ENCODE measurements at places on chromosomes 3 and 15.

DNA sequence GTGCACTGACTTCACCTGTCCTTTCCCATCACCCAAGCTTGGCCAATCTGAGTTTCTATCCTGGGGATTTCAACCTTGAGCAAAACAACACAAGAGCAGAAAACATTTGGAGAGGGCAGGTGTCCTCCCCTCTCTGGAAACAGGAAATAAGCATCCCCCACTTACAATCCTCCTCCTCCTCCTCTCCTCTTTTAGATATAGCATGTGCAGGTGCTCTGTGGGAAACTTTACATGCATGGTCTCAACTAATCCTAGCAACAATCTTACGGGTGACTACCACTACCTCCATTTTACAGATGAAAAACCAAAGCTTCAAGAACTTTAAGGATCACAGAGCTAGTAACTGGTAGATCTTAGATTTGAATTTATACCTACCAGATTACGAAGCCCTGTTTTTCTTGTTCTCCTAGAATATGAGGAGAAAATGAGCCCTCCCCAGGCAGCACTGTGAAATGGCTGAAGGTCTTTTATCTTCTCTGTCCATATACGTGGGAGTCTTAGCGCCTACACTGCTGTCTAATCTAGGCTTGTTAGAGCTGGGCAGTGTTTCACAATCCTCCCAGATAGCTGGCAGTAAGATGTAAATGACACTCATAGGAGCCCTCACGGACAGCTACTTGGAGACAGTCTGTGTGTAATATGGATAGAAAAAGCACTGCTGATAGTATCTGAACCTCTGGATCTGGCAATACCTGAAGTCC is 301.2 kb upstream of the PROK2 start:
- no peak for DNase-seq

DNA sequence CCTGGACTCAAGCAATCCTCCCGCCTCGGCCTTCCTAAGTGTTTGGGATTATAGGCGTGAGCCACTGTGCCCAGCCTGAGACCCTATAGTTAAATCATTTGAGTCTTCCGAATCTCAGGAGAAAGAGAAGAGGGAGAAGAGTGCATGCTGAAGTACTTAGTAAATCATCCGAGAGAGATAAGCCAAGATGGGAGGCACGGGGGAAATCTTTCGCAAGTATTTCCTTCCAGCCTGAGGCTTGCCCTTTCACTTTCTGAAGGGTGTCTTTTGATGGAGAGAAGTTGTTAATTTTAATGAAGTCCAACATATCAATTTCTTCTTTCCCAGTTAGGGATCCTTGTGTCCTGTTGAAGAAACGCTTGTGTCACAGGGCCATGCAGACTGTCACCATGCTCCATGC is 97.1 kb upstream of the SLC6A6 start:
- no peak for DNase-seq

DNA sequence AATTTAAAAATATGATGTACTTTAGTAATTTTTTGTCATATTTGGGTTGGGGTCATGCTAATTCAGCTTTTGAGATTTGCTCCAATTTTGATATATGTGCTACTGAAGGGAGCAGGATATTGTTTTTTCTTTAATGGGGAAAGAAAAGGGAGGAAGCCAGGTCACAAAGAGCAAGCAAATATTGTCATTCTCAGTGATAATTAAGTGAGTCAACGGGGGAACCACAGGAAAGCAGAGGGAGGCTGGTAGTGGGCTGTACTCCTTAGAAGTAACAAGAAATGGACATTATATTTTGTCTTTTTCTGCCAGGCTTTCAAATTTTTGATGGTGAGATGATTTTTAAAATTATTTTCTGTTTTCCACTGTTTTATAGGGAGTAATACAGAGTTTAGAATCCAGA is 45.6 kb upstream of the NMD3 start:
- no peak for DNase-seq

GRCh38 chr15:92523176-92523575 is 129.5 kb downstream of the ST8SIA2 start:
- no peak for DNase-seq

GRCh38 chr3:17157713-17158112 is 273.0 kb downstream of the PLCL2 start:
- no peak for DNase-seq

GRCh38 chr3:61730056-61730455 is 168.7 kb downstream of the PTPRG start:
- peak; percentile 80 for DNase-seq

- DNase-seq = no peak
Measured at GRCh38 chr15:88255484-88256278, 858 bp downstream of the NTRK3 start.

GRCh38 chr3:171791692-171792076 is 18.6 kb downstream of the PLD1 start:
- no peak for DNase-seq

DNA sequence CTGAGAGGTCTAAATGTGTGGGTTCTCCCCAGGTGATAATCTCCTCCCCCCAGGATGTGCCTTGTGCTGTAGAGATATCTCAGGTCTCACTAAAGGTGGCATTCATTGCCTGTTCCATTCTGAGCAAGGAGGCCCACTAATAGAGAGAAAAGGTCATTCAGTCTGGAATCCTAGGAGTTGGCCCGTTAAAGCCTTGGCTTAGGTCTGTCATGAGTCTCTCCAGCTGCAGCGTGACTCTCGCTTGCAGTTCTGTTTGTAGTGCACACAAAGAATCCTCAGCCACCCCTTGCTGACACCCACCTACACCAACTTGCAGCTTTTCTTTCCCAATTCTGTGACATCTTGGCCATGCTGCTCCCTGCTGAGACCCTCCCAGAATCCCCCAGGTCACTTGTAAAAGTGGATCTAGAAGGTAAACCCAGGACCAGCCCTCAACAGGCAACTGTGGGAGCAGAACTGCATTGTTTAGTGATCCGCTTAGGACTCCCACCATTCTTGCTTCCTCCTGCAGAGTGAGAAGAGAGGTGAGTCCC is 17.7 kb downstream of the MAGEF1 start:
- DNase-seq = no peak

DNA sequence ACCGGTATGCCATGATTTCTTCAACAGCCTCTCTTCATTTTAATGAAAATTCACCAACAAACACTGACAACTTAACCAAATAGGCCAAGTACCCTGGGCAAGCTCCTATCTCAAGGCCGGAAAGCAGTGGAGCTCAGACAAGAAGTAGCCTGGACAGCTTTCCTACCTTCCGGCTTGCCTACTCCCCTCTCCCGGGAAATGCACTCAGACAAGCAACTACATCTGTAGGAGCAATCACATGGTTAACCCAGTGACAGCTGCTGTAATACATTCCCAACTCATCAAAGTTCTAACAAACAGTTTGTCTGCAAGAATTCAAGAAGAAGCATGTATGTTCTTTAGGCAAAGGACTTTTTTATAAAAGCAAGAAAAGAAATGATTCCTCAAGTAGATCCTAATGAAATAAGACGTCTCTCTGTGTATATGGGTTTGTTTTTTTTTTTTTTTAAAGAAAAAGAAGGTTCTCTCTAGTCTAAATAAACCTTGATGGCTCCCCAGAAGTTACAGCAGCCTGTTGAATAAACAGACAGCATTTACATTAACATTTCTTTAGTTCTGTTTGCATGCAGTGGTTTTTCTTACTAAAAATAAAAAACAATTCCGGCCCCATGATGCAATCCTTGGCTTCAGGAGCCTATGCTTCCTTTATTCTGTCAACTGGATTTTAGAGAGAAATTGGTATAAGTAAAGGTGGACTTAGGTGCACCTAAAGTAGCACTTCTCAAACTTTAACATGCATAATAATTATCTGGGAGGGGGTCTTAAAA is 278.7 kb downstream of the NEK10 start:
- no peak for DNase-seq

GRCh38 chr3:34777386-34777785 is 861.9 kb upstream of the ARPP21 start:
- DNase-seq = no peak

DNA sequence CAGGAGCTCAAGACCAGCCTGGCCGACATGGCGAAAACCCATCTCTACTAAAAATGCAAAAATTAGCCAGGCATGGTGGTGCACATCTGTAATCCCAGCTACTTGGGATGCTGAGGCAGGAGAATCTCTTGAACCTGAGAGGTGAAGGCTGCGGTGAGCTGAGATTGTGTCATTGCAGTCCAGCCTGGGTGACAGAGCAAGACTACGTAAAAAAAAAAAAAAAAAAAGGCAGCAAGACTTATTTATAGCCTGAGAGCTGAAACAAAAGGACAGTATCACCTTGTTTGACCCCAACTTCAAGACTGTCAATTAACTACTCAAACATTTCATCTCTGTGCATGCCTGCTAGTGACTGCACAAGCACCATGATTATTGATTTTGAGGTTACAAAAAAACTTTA is 478.9 kb upstream of the GBE1 start:
- no peak for DNase-seq

DNA sequence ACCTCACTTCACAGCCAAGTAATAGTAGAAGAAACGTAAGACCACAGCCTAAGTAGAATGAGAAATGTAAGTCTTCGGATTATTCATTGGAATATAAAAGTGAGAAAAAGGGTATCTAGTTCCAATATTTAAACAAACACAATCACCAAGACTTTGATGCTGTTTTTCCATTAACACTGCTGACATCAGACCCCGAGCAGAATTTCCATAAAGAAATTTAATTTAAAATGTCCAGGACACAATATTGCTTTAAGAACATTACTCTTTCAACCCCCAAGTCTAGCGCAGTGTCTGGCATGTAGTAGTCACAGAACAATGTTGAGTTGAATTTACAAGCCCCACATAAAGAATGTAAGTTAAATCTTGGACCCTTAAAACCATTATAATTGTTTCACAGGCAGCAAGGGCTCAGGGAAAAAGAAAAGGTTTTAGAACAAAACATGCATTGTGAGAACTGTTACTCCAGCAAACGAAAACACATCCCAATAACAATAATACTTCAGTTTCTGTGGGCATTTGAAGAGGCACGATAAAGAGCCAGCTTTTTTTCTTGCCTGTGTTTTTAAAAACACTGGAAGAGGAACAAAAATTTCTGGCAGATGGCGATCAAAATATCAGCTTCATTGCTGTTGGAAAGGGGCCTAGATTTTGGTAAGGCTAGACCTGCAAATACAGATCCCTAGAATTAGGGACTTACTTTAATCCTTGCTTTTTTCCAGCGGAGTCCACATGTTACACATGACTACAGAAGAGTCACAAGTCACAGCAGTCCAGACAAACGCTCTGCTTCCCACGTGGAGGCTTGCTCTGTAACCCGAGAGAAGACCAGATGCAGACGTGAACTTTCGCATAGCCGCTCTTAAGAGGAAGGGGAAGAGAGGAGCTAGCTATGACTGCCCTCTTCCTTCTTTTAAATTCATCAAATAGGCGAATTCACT is 77.9 kb upstream of the IGSF10 start:
- DNase-seq = peak; percentile 98

DNA sequence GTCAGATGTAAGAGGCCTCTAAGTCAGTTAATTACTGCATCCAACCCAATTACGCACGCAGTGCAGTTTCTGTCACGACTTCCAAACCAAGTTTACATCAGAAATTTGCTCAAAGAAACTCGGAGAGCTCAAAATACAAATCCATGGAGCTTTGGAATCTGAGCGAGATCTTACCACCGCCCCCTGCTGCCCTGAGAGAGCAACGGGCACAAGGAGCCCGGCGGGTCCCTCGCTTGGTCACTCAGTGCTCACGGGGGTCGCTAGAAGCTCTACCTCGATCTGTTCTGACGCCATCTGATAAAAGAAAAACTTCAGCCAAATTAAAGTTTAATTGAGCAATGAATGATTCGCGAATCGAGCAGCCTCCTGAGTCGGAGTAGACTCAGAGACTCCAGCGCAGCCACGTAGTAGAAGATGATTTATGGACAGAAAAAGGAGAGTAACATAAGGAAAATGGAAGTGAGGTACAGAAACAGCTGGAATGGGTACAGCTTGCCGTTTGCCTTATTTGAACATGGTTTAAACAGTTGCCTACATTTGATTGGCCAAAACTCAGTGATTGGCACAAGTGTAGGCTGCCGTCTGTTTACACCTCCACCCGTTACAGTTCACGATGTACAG is 232.7 kb upstream of the ATP10A start:
- no peak for DNase-seq

DNA sequence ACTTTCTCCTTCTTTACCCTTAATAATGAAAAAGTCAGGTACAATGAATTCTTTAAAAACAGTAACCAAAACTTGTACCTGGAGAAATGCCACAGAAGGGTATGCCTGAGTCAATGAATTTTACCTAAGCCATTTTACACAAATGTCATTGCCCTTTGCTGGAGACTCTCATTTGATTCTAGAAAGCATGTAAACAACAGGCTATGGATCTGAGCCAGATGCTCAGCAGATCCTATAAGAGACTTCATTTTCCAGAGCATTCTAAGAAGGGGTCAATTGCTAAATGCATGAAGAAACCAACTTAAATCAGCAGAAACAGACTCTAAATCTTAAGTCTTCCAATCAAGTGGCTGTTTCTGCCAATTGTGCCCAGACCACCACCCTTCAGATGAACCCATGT is 83.8 kb upstream of the GALNT15 start:
- DNase-seq = no peak

- DNase-seq = peak; percentile 14
Measured at GRCh38 chr3:107710851-107711250, 188.1 kb downstream of the BBX start.

DNA sequence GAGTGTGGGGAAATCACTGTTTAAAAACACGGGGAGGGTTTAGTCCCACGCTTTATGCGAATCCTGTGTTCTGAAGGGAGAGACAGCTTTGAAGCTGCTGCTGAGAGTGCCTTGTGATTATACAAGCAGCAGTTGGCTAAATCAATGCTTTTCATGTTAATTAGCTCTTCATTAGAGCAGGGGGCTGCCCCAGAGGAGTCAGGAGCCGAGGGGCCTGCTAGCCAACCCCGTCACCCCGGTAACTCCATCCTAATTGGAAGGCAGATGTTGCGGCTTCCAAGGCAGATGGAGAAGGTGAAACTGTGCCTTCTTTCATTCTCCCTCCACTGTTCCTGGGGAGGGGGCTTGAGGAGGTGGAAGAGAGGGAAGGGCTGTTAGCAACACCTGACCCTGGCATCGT is 92.4 kb upstream of the ANKRD34C start:
- peak; percentile 94 for DNase-seq

- DNase-seq = no peak
Measured at GRCh38 chr3:143067201-143067600, 52.4 kb upstream of the CHST2 start.

GRCh38 chr3:187678726-187679268 is 8.6 kb upstream of the SST start:
- peak; percentile 76 for DNase-seq

DNA sequence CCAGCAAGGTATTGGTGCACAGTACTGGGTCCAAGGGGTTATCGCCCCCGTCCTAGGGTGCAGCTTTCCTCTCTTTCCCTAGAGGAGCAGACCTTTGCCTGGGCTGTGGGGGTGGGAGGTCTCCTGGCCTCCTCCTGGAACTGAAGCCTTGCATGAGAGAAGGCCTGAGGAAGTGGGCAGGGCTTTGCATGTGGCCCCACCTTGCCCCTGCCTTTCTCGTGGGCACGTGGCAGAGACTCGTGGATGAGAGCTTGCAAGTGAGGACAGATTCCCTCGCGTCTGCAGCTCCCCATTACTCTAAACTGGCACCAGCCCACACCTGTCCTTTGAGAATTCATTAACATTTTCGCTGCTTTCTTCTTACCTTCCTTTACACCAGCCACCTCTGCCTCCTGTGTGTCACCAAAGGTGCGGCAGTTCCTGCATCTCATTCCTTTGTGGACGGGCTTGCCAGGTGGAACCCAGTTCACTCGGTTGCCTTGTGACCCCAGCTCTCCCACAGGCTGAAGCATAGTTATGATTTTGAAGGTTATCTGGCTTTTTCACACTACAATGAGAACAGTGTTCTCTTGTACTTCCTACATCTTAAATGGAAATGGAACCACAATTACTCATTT is 40.9 kb upstream of the NR2C2 start:
- no peak for DNase-seq

GRCh38 chr3:31165399-31165860 is 271.0 kb upstream of the GADL1 start:
- DNase-seq = no peak

GRCh38 chr3:42683875-42684598 is 1.3 kb upstream of the KLHL40 start:
- no peak for DNase-seq
